ENCODE measurements at places on chromosomes 16 and 17.

DNA sequence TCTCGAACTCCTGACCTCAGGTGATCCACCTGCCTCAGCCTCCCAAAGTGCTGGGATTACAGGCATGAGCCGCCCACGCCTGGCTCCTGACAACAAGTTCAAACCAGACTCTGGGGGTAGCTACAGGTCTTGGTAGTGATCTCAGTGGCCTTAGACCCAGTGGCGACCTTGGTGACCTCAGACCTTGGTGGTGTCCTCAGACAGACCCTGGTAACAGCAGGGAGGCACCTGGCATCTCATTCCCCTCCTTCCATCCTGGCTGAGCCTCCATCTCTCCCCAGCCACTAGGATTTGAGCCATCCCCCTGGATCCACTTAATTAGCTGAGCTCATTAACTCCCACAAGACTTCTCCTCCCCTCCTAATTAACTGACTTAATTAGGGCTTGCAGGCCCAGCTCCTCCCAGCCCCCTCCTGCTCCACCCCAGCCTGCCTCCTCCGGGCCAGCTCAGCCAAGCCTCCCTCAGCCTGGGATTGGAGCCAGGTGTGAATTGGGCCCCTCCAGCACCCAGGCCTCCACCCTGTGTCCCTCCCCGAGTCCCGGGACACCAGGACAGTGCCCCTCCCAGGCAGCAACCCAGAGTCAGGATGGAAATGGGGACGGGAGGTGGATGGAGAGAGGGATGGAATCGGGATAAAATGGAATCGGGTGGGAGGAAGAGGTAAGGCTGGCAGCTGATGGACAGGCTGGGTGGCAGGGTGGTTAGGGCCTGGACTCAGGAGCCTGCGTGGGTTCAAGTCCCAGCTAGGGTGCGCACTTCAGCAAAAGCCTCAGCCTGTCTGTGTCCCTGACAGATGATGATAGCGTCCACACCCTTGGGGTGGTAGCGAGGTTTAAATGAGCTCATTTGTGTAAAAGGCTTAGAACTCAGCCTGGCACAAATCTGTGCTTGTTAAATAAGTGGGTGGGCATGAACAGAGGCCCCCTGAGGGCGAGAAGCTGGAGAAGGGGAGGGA is 11.2 kb upstream of the SBK1 start:
- DNase-seq = no peak

- DNase-seq = no peak
These were observed 65.6 kb downstream of the XYLT1 start for GRCh38 chr16:17404941-17405689.

- DNase-seq = peak; percentile 36
These were observed 23.3 kb downstream of the PHF12 start for GRCh38 chr17:28928061-28928460.

DNA sequence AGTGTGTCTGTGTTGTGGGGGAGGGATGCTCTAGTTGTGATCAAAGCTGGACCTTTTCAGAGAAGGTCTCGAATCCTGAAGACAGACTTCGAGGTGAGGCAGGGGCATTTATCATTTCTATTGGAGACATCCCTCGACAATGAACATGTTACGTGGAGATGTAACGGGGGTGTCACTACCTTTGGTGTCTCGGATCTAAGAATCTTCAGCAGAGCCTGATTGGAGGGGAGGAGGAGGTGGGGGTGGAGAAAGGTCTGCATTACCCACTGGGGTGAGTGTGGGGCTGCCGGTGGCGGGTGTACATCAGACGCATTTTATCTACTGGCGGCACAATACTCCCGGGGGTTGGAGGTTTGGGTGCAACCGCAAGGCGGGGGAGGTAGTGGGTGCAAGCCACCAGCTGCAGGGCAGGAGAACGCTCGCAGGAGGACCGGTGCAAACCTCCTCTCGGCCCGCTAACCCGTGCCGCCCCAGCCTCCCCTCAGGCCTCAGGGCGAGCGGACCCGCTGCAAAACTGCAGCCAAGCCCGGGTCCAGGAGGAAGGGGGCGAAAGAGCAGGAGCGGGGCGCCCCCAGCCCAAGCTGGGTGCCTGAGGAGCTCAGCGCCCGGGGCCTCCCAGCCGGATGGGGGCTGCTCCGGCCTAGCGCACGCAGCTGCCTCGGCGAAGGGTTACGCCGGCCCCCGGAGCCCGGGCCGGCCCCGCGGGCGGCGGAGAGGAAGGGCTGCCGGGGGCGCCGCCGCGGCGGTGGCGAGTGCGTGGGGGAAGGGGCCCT is 735 bp downstream of the ZNF652 start:
- DNase-seq = peak; percentile 78

DNA sequence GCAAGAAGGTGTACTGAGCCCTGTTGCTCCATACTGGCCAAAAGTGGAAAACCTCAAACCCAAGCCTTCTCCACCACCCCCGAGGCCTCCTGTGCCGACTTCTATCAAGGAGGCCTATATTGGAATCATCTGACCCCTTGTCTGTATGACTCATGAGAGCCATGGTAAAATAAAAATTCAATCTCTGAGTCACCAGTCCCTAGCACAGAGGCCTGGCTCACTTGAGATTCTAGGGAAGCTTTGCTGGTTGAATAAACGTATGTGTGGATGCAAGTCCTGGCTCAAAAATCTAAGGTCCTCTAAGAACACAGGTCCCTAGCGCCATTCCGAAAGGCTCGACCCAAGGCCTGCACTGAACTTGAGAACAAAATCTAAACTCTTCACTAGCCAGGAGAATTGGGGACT is 15.0 kb downstream of the NSMCE1 start:
- DNase-seq = peak; percentile 60

DNA sequence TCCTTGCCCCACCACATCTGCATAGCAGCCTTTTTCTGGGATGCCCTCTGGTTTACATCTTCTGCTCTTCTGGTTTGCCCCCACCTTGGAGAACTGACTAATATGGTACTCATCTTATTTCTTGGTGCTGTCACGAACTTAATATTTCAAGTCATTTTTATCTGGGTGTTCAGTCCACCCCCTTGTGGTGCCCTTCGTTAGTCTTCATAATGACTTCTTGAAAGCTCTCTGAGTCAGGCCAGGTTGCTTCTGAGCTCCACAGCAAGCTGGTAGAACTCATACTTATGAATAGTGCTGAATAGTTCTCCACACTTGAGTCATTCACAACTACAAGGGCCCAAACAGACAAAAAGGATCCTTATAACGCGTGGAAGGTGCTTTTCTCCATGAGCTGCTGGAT is 35.8 kb upstream of the TEKT3 start:
- DNase-seq = no peak

DNA sequence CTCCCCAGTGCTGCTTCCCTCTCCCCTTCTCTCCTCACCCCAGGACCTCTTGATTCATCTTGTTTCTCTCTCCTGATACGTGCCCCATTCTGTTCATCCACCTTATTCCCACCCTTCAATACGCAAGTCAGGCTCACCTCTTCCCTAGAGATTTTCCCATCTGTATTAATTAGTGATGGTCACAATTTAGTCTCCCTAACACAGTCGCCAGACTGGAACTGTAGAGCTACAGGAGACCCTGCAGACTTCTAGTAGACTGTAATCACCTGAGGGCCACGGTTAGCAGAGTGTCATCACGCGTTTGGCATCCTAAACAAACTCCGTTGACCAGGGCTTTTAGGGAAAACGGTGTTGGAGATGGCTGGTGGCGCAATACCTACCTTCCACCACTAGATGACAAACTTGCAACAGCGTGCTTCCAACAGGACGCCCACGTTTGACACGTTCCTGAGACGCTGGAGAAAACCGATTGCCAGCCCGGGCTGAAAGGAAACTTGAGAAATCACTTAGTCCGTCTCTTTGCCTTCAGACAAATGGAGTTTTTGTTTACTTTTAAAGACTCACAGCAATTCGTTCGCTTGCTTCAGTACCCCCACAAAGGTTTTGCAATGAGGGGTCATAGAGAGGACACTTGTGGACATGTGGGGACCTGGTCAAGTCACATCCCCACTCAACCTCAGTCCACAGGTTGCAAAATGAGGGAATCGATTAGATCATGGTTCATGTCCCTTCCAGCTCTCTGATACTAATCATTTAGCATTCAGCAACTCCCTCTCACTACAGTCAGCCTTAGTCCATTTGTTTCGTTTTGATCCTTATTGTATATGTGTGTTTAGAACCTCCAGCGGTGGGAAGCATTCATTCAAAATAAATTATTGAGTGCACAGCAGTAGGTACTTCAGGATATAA is 20.6 kb downstream of the MYL4 start:
- peak; percentile 83 for DNase-seq

GRCh38 chr17:28949185-28950016 is 1.9 kb downstream of the PHF12 start:
- DNase-seq = peak; percentile 82

- no peak for DNase-seq
These were observed 193.7 kb downstream of the SHCBP1 start for GRCh38 chr16:46427340-46428107.

GRCh38 chr17:57720386-57721035 is 24.6 kb downstream of the CCDC182 start:
- no peak for DNase-seq

- peak; percentile 77 for DNase-seq
These were observed 18.3 kb upstream of the WFIKKN2 start for GRCh38 chr17:50816771-50817751.

- DNase-seq = no peak
These were observed 1.9 kb downstream of the PNMT start for GRCh38 chr17:39669897-39670735.

DNA sequence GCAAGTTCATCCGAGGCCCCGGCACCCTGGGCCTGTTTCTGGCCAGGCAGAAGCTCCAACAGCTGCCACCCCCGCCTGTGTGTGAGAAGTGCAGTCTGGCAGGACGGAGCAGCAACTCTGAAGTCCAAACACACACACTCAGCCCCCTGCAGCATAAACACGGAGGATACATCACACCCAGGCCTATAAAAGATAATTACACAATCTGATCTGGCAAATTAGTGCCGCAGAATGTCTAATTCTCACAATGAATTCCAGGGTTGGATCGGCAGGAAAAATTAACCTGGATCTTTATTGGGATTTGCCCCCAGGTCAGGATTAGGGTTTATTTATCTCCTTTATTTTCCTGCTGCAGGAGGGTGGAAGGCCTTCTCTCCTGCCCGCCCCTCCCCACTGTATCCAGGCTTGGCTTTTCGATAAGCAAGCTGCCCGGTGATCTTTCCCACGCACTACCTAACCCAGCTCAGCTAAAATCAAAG is 311.4 kb downstream of the SOX9 start:
- no peak for DNase-seq

GRCh38 chr16:56606071-56606475 is 2.3 kb upstream of the MT2A start:
- no peak for DNase-seq

Data from activated T-cell treated with anti-CD3 and anti-CD28 coated beads, Interleukin-2, amount 50 U/mL, for 48 hours (primary cell).